Activated naive CD4-positive, alpha-beta T cell (primary cell): ENCODE measurements at places on chromosomes 6 and 20.

DNA sequence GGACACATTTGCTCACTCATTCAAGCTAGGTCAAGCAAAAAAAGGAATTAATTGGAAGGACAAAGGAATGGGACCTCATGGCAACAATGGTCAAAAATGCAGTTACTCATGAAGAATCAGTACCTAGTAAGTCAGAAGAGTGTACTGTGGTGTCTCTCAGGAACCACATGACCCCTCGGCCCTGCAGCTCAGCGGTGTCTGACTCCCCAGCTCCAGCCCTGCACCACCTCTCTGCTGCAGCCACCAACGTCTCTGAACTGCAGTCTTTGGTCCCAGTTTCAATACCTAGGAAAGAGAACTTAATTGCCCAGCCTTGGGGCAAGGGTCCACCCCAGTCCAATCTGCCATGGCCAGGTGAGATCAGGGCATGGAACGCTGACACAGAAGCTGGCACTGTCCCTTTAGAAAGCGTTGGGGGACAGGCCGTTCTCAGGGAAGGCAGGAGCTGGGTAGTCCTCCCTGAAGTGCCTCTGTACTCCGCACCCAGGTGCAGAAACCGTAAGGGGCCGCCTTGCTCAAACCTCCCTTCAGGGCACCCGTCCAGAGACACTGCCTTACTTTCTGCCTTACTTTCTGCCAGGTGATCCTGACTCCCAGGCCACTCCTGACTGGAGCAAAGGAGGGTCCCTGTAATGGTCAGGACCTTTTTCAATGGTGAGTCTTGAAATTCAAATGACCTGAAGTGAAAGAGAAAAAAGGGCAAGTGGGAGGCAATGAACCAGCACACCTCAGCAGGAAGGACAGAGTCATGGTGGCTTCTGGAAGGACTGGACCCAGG, 13.2 kb upstream of the NELFCD start:
- no peak for DNase-seq

- DNase-seq, result no peak
Observed at GRCh38 chr6:98142839-98143238, 691.5 kb upstream of the POU3F2 start.

- no peak for DNase-seq
Observed at GRCh38 chr6:8337147-8337546, 98.2 kb downstream of the SLC35B3 start.

GRCh38 chr20:63612276-63612931, 14.5 kb downstream of the GMEB2 start:
- no peak for DNase-seq

GRCh38 chr6:39446909-39447308, 124.4 kb upstream of the KCNK16 start:
- no peak for DNase-seq

DNA sequence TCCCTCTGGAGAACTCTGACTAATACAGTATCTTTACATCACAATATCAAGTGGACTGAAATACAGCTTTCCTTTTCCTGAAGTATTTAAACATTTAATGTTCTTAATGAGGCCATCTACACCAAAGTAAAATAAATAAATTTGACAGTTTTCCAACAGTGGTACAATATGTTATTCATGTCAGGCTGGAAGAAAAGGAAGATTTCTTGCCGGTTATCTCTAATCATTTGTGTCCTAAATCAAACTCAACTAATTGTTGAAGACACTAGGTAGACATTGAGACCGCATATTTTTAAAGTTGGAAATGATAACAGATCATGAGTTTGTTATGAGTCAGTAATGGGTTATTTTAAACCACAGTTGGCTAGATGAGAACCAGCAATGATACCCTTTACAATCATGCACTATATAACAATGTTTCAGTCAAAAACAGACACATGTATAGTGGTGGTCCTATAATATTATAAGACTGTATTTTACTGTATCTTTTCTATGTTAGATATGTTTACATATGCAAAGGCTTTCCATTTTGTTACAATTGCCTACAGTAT, 241.6 kb downstream of the LMBRD1 start:
- DNase-seq, result no peak

- no peak for DNase-seq
Observed at GRCh38 chr6:128161263-128161662, 260.4 kb upstream of the THEMIS start.

DNA sequence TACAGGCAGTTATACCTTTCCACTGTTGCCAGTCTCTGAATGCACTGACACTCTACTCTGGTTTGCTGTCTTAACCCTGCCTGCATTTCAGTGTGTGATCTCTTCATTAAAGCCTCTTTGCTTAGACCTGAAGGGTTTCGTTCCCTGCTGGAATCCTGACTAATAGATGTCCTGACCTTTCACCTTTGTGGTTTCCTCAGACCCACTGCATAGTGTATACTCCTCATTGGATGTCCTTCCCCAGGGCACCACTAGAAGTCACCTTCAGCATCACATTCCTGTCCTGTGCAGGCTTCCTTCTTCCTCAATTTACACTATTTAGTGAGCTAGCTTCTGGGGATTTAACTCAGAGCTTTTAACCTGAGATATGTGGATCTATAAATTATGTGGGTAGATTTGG, 120.6 kb downstream of the RCAN2 start:
- no peak for DNase-seq

GRCh38 chr20:1326031-1326930, 2.7 kb downstream of the SDCBP2 start:
- DNase-seq, result no peak

- no peak for DNase-seq
Observed at GRCh38 chr20:14829906-14830305, 492.5 kb upstream of the FLRT3 start.

GRCh38 chr20:10802236-10802635, 128.4 kb upstream of the JAG1 start:
- no peak for DNase-seq

DNA sequence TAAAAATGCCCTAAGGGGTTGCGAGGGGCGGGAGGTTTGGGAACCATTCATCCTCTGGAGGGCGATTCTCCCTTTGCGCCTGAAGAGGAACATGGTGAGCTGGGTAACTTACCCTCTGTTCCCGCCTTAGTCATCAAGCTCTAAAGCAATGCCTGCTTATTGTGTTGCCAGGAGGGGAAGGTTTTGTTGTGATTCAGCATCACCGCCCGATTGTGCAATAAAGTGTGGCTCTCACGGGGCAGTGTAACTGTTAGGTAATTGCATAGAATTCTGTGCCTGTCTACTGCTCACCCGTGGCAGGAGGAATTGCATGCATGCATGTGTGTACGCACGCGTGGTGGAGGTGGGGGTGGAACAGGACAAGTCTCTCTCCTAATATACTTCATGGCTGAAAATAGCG, 95.5 kb upstream of the AGPAT4 start:
- no peak for DNase-seq

GRCh38 chr20:37945091-37945547, 42.2 kb downstream of the VSTM2L start:
- DNase-seq, result no peak

DNA sequence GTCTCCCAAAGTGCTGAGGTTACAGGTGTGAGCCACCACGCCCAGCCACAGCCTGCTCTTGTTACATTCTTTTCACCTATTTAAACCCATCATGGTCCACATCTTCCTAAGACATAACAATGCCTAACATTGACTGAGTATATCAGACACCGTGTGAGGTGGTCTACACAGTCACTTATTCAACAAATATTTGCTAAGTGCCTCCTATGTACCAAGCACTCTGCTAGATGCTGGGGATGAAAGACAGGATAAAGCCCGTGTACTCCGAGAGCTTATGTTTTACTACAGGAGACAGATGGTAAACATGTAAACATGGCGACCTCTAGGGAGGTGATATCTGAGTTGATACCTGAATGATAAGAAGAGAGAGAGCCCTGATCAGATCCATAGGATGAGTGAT, 12.7 kb downstream of the BCL2L1 start:
- DNase-seq, result no peak

- DNase-seq, result no peak
Observed at GRCh38 chr6:152293404-152293803, 343.8 kb downstream of the SYNE1 start.

- DNase-seq, result no peak
Observed at GRCh38 chr6:111211411-111212030, 124.2 kb downstream of the SLC16A10 start.

DNA sequence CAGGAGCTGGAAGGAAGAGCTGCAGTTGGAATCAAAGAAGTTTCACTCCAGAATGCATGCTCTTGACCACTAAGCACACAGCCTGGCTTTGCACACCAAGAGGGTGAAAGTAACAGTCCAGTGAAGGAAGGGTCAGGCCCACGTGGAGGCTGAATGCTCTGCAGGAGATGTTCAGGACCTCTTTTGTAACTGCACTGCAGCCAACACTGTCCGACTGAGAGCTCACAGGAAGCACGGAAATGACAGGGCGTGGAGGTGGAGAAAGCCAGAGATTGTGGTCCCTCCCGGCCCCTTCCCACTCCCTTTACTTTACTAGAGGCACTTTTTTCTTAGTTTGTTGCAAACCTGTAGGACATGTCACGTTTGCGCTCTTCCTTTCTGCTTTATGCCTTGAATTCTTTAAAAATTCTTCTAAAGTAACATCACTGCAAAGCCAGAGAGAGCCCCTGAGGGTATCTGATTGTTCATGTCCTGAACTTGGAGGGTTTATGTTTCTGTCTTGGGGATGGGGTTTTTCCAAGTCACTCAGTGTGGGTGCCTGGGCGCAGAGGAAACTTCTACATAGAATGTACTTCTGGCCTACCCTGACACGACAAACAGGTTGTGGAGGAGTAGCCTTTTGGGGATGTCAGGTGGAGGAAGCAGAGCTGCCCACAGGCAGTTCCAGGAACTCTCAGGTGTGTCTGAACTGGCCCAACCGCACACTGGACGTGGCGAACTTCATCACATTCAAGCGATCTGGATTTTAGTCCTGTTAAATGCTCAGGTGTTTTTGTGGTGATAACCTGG, 40.9 kb downstream of the JAG1 start:
- DNase-seq, result no peak
